Fibroblast of skin of scalp (primary cell): ENCODE measurements at places on chromosomes 13 and 19.

DNA sequence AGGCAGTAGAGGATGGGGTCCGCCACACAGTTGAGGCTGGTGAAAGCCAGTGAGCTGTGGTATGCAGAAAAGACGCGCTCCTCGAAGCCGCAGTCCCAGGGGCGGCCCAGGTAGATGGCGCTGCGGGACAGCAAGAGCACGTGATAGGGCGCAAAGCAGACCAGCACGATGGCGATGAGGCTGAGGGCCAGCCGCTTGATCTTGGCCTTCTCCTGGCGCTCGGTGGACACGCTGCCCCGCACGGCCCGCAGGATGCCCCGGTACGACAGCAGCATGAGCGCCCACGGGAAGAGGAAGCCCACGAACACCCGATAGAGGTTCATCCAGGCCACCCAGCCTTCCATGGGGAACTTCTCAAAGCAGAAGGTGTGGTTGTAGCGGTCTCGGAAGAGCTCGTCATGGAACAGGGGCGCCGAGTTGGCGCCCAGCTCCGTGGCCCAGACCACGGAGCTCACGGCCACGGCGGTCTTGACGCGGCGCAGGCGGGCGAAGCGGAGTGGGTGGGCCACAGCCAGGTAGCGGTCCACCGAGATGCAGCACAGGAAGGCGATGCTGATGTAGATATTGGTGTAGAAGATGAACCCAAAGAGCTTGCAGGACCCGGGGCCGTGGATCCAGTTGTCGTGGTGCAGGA, 6.5 kb upstream of the OPA3 start:
- DNase-seq = peak; percentile 40

DNA sequence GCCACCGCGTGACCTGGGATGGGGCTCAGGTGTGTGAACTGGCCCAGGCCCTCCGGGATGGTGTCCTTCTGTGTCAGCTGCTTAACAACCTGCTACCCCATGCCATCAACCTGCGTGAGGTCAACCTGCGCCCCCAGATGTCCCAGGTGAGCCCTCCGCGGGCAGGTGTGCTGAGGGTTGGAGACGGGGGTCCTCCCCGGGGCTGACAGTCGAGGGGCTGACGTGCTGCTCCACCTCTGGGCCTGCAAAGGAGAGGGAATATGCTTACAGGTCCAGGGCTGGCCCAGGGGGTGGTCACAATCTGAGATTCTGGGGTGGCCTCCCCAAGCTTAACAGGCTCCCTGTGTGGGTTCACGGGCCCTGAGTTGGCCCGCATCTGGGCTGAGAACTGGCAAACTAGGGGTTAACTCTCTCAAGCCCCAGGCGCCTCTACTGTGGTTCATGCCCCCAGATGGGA, 386 bp downstream of the VAV1 start:
- DNase-seq = no peak

DNA sequence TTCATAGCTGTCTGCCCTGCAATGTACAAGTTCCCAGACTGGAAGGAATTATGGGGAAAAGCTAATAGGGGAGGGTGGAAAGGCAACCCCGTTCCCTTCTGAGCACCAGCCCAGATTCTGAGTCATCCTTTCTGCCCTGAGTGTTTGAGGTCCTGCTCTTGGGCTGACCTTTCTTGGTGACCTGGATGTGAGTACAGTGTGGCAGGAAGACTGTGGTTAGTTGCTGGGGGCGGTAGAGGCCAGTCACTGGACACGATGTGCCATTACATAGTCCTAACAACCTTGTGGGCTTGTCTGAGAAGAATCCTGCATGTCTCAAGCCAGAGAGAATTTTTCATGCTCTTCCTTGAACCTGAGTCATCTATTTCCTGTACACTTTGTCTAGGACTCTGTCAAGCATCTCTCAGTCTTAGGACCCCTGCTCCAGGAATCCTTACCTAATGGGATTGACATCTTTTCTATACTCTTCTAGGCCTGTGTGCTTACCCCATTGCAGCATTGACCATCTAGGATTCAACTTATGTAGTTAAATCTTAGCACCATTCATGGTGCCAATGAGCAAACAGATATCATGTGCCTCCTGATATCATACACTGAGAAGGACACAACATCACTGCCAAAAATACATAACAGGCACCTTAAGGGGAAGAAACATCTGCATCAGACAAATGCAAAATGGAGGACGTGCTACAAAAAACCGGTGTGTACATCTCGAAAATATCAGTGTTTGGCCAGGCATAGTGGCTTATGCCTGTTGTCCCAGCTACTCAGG, 8.1 kb upstream of the ANGPTL4 start:
- peak; percentile 81 for DNase-seq

DNA sequence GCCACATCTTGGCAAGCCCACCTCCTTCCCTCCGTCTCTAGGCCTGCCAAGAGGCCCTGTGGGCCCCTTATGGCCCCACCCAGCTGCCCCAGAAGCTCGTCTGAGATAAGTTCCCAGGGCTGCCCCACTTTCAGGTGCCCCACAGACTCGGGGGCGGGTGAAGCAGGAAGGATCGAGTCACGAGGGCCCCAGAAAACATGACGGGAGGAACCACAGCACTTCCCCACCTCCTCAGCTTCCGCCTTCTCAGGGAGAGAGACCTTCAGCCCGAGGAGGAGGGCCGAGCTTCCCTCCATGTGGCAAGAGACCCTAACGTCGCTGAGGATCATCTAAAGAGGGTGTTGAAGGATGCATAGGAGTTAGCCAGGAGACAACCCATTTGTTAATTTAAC, 4.5 kb upstream of the IL12RB1 start:
- no peak for DNase-seq

GRCh38 chr13:84823528-84823927, 941.3 kb upstream of the SLITRK1 start:
- no peak for DNase-seq

DNA sequence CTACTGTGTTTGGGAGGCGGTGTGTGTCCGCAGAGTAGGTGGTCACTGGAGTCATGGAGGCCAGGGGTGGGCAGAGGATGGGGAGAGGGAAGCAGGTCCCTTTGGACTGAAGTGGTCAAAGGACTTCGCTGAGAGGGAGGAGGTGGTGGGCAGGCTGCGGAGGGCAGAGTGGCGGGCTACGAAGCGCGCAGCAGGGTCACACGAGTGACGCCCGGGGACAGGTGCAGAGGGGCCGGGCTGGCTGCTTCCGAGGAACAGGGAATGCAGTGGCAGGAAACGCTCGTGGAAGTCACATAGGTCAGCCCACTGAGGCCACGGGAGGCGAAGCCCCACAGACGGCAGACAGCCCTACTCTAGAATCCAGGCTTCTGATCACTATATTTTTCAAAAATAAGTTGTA, 111.5 kb downstream of the URI1 start:
- no peak for DNase-seq

GRCh38 chr19:37078717-37079032, 442 bp downstream of the ZNF420 start:
- DNase-seq = no peak

GRCh38 chr19:919199-920050, 2.3 kb downstream of the KISS1R start:
- no peak for DNase-seq

GRCh38 chr13:95335667-95336066, 34.4 kb upstream of the ABCC4 start:
- no peak for DNase-seq

DNA sequence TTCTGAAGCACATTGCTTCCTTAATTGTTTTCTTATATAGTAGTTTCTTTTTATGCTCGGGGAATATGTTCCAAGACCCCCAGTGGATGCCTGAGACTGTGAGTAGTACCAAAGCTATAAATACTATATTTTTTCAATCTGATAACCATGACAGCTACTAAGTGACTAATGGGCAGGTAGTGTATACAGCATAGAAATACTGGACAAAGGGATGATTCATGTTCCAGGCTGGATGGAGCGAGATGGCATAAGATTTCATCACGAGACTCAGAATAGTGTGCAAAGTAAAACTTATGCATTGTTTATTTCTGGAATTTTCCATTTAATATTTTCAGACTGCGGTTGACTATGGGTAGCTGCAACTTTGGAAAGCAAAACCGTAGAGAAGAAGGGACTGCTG, 47.9 kb upstream of the OLFM4 start:
- DNase-seq = no peak
